ENCODE measurements at places on chromosomes 11 and 22. TPM values are rescaled to one million over a fixed set of nuclear protein-coding genes. Genes with fewer than 3 reads are reported as not detected.

- no peak for DNase-seq
These were observed 33.7 kb downstream of the PPFIA1 start for GRCh38 chr11:70304208-70304603.

- no peak for DNase-seq
These were observed 543.2 kb upstream of the CCDC179 start for GRCh38 chr11:23403210-23404185.

Gene OR5P2
- not detected for polyA plus RNA-seq

DNA sequence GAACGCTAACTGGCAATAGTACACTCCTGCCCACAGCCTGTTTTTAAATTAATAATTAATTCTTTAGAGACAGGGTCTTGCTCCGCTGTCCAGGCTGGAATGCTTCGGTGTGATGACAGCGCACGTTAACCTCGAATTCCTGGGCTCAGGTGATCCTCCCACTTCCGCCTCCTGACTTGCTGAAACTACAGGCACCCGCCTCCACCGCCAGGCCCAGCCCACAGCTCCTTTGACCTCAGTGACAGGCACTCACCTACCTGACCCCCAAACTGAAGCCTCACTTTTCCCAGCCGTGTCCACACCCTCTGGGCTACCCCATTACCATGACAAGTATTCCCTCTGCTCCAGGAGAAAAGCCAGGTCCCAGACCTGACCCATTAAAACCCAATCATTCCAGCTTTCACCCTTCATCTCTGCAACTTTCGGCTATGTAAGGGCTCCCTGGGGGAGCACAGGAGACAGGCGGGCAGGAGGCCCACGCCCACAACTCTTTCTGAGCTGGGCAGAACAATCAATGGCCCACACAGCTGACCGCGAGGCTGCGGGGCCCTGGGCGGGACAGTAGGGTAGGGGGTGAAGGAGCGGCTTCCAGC is 730 bp downstream of the LMNTD2 start:
- DNase-seq: no peak

DNA sequence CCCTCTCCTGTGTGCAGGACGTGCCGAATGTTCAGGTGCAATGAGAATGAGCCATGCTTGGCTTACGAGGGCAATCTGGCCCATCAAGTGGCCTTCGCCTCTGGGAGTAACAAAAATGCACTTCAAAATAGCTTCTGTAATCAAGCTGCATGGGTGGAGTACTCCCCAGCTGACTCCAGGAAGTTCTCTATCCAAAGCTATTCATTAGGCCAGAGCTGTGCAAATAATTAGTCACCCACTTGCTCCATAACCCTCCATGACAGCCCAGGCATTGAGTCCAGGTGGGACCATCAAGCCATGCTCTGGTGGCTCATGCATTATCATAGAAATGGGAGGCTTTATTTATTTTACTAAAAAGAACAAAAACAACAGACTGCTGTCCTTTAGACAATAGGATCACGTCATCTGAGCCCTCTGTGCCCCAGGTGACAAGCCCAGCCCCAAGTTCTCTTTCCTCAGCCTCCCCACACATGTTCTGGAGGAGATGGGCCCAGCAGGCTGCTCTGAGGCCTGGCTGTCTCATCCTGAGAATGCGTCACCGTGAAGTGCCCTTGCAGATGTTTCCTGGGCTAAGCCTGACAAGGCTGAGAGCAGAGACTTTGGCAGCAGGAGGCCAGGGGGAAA is 244.7 kb downstream of the ETS1 start:
- peak; percentile 28 for DNase-seq

GRCh38 chr22:39300186-39300830 is 19.1 kb downstream of the RPL3 start:
- no peak for DNase-seq

Gene LRRC55
- polyA plus RNA-seq: not detected

Gene CD3D
- not detected for polyA plus RNA-seq

DNA sequence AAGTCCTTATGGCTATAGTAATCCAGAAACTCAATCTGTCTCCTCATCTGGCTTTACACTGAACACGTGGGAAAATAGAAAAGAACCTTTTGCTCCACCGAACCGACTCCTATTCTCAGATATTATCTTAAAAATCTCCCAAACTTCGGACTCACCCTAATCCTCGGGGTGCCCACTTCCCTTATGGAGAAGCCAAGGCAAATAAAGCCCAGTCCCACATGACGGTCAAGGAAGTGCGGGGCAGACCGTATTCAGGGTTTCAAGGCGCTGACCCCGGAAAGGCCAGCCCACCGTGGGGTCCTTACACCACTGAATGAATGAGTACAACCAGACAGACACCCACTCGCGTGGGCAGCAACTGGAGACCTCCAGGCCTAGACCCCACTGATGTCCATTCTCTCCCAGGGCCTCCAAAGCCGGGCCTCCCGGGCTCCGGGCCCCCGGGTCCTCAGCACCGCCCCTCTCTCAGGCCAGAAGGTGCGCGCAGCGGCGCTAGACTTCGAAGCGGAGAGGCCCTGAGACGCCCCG is 489 bp downstream of the NUP98 start:
- no peak for DNase-seq

Gene OR5B21
- not detected for polyA plus RNA-seq

- DNase-seq: peak; percentile 86
These were observed 48.8 kb downstream of the MN1 start for GRCh38 chr22:27752771-27753170.

DNA sequence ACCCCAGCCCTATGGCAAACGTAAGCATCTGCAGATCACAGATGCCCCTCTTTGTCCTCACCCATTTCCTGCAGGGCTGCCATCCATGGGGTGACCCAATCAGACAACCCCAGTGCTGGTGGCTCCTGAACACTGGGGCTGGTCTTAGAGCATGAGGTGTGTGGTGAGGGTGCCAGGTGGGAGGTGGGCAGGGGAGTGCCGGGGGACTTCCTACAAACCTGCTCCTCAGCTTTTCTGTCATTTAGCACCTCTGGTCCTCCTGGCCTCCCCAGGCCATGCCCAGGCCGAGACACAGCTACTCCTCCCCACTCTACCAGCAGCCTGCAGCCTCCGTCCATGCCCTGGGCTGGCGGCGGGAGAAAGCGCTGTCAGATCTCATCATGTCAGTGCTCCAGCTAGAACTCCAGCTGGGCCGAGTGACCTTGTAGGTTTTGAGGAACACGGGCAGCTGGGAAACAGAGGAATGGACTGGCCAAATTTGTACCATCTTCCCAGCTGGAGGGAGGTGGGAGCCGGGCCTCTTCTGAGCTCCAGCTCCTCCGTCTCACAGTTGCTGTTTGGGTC is 157.7 kb upstream of the NECTIN1 start:
- DNase-seq: no peak

Gene PGA3
- polyA plus RNA-seq: not detected

Gene KRTAP5-11
- not detected for polyA plus RNA-seq

Gene PTPN5
- polyA plus RNA-seq: not detected

GRCh38 chr11:83448686-83449085 is 162.5 kb upstream of the CCDC90B start:
- DNase-seq: no peak

DNA sequence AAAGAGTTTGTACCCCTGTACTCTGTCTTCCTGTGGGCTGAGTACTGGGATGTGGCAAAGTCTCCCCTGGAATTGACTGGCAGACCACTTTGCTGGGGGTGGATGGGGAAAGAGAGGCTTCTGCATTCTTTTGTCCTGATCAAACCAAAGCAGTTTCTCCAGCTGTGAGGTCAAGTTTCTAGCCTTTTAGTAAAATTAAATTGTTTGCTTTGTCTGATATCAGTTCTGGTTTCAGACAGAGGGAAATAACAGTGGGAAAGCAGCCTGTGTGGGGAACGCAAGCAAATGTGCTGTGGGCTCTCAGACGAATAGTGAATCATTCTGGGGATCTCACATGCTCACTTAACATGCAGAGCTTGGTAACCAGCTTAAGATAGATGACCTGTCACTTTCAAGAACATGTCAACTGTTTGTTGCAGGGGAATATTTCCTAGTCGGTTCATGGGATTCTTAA is 151.6 kb downstream of the FAT3 start:
- DNase-seq: no peak

DNA sequence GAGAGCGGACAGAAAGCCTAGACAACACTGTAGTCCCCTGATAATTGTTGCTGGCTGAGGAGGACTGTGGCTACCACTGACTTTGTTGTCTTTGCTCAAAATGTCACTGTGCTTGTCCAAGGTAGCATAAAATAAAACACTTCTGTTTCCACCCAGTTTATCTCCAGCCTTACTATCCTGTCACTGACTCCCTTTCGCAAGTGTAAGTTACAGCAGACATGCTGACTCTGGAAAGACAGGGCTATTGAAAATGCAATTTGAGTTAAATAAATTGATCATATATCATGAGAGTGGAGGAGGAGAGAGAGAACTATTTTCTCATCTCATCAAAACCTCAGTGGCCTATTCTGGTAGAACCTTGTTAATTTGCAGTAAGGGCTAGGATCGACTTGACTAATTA is 138.0 kb upstream of the KIRREL3 start:
- DNase-seq: no peak

GRCh38 chr11:107916671-107917241 is 11.5 kb upstream of the RAB39A start:
- DNase-seq: no peak

GRCh38 chr22:23121424-23121823 is 20.4 kb downstream of the RSPH14 start:
- no peak for DNase-seq

DNA sequence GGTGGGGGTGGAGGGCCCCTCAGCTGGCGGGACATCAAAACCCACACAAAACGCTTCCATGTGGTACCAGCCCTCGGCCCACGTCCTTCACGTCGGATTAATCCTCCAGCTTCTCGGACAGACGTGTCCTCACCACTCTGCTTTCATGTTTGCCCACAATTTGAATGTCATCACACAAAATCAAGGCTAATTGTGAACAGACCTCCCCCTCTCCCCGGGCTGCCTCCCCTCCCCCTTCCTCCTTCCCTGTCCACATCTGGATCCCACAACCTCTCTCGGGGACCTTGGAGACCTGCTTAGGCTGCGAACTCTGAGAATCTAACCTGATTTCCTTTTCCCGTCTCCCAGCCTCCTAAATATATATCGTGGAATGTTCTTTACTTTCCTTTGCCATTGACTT is 262.9 kb downstream of the MN1 start:
- no peak for DNase-seq
